ENCODE measurements at places on chromosomes 4 and X. TPM values are rescaled to one million over a fixed set of nuclear protein-coding genes. Genes with fewer than 3 reads are reported as not detected.
A peak's percentile ranks its signal among the peaks of the same experiment; 100 is the strongest.

Gene ADH4
- total RNA-seq: not detected

DNA sequence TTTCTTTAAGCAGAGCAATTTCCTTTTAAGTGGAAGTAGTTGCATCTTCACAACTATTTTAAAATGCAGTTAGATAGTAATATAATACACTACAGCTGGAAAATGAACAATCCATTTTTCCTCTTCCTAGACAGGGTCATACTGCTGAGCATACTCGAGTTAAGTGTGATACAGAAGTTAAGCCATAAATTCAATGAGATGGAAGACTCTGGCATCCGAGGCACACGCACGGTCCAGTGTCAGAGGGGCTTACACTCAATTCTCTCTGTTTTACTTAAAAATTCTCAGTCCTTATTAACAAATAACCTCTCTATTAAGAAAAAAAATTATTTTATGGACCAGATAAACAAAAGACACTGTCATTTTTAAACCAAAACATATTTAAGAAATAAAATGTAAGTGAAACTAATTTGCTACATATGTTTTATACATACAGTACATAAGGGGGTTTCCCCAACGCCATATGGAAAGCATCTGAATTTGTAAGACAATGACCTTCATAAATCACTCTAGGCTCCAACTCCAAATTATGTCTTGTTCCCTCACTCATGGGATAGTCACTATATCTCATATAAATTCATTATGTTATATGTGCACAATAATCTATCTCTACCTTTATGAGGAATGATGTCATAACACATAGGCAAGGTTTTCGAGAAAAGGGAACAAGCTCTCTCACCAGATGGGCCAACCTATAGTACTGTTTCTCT is 315.3 kb downstream of the PAPSS1 start:
- no peak for DNase-seq

- no peak for DNase-seq
Observed at GRCh38 chrX:113868177-113868576, 715.7 kb upstream of the HTR2C start.

- no peak for DNase-seq
Observed at GRCh38 chr4:120765260-120765680, 157.3 kb downstream of the PRDM5 start.

GRCh38 chrX:110310896-110311295 is 7.0 kb downstream of the AMMECR1 start:
- DNase-seq: peak; percentile 40

DNA sequence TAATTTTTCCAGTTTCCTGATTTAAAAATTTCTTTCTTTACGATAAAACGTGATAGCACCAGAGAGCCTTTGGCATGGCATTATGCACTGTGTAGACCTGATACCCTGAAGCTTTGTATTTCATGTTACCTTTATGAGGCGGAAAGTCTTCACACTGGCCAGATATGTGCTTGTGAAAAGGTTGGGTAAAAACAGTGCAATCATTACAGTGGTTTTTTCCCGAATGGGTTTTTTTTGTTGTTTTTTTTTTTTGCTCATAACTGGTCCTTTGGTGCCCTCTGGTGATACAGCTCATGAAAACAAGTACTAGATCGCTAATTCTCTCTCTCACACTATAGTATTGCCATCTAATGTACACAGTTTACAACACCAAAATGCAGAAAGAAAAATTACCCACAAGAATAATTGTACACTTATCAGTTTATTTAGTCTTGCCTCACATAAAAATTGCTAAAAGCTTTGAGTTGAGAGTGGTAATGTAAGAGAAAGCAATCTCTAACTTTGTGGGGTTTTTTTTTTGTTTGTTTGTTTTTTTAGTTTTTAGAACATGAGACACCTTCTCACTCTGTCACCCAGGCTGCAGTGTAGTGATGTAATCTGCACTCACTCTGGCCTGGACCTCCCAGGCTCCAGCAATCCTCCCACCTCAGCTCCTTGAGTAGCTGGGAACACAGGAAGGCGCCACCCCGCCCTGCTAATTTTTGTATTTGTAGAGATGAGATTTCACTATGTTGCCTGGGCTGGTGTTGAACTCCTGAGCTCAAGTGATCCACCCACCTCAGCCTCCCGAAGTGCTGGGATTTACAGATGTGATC is 21.3 kb downstream of the SPCS3 start:
- peak; percentile 22 for DNase-seq

Gene KIAA1210
- not detected for total RNA-seq

Gene FRMD7
- total RNA-seq: not detected

- DNase-seq: no peak
Observed at GRCh38 chr4:33974270-33974669, 2270.0 kb downstream of the ARAP2 start.

GRCh38 chr4:19987746-19988145 is 264.0 kb upstream of the SLIT2 start:
- DNase-seq: no peak

Gene TMEM47
- total RNA-seq: not detected

All from activated T-cell treated with anti-CD3 and anti-CD28 coated beads, Interleukin-2, amount 50 U/mL, for 72 hours (primary cell).